ENCODE measurements at places on chromosomes 12 and 14.

DNA sequence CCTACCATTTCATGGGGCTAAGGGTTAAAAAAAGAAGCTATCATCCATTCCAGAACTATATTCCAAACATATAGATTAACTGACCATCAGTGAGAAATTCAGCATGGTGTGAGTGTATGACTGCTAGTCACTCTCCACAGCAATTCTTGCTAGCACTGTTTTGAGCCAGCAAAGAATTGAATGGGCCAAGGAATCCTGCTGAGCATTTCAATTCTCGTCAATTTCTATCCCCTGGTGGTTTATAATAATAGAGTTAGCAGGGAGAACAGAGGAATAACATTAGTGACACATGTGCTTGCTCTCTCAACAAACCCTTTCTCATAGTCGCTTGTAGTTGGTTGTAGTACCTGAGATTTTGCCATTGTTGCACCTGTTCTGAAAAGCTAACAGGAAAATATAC lies 7.2 kb downstream of the MBIP start:
- no peak for DNase-seq

DNA sequence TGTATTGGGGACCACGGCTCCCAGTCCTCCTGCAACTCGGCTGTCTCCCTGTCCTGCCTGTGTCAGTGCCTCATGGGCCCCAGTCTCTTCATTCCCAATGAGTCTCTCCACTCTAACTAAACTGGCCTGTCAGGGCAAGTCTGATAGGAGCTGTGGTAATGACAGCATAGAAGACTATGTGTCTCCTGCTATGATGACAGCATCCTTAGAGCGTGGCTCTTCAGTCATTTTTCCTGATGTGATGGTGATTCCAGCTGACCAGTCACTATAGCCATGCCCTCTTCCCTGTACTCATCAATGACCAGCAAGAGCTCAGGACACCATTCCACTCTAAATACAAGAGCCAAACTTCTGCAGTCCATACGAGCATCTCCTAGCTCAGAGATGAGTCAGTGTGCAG lies 339.8 kb downstream of the PCNX1 start:
- DNase-seq = no peak

- DNase-seq = no peak
Observed at GRCh38 chr14:96304956-96305355, 48.9 kb downstream of the BDKRB1 start.

GRCh38 chr14:49853158-49853477 lies 530 bp upstream of the NEMF start:
- DNase-seq = no peak

DNA sequence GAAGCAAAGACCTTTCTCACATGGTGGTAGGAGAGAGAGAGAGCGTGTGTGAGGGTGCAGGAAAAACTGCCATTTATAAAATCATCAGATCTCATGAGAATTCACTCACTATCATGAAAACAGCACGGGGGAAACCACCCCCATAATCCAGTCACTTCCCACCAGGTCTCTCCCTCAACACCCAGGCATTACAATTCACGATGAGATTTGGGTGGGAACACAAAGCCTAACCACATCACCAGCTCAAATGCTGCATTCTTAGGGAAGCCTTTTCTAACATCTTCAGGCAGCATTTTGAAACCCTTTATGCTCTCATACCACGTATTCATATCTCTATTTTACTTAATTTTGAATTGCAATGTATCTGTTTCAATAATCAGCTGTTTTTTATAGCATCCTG lies 165.9 kb downstream of the TMTC3 start:
- no peak for DNase-seq

DNA sequence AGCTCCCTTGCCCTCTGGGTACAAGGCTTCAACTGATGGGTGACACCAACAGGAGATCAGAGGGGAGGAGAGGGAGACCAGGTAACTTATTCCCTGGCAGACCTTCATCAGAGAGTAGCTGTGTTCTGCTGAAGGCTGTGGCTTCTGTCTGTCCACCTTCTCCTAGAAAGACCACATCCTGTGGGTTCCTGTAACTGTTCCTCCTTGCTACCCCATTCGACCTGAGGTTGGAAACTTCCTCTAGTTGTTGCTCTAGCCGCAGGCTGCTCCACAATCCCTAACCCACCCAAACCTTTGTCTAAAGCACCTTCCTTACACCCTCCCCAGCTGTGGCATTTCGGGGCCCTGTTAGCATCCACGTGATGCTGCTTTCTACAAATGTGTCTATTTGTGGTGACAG lies 454.2 kb downstream of the DPF3 start:
- DNase-seq = no peak

- DNase-seq = no peak
Observed at GRCh38 chr12:49838973-49839633, 3.8 kb downstream of the BCDIN3D start.

GRCh38 chr12:108935159-108935763 lies 55.4 kb downstream of the DAO start:
- no peak for DNase-seq

- peak; percentile 4 for DNase-seq
Observed at GRCh38 chr12:85468356-85469157, 188.5 kb downstream of the ALX1 start.

GRCh38 chr12:93221841-93222240 lies 155.9 kb upstream of the NUDT4 start:
- no peak for DNase-seq

- no peak for DNase-seq
Observed at GRCh38 chr12:28253161-28253641, 62.9 kb downstream of the CCDC91 start.

GRCh38 chr12:74499192-74499591 lies 38.4 kb upstream of the ATXN7L3B start:
- DNase-seq = no peak

GRCh38 chr12:105644770-105645169 lies 314.3 kb downstream of the C12orf75 start:
- no peak for DNase-seq

DNA sequence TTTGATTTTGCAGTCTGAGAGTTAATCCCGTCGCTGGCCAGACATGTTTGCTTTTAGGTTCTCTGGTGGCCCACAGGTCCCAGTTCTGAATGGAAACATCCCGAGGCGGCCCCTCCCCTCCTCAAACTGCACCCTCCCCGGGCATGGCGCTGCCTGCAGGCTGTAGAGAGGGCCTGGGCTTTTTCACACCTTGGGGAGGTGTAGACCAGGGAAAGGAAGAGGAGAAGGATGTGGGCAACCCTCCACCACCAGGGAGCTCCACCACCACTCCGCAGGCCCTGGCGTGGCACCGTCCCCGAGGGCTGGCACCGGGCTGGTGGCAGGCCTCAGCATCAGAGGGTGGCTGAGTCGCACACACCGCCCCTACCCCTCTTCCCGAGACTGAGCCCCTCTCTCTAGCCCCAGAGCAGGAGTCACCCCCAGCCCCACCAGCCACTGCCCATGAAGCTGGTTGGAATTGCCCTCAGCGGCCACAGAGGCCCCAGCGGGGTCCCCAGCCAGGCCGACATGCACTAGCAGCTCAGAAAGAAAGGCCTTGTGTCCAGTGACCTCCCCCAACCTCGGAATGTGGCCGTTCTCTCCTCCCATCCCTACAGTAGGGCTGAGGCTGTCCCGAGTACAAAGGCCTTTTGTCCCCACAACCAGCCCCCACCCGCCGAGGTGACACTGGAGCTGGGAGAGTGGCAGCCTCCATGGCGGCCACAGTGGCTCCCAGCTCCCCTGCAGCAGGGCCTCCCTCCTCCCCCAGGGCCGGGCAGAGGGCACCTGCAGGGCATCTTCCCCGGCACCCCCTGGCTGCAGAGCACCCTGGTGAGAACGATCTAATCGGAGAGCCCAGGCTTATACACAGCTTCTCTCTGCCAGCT lies 23.5 kb upstream of the INF2 start:
- DNase-seq = no peak

DNA sequence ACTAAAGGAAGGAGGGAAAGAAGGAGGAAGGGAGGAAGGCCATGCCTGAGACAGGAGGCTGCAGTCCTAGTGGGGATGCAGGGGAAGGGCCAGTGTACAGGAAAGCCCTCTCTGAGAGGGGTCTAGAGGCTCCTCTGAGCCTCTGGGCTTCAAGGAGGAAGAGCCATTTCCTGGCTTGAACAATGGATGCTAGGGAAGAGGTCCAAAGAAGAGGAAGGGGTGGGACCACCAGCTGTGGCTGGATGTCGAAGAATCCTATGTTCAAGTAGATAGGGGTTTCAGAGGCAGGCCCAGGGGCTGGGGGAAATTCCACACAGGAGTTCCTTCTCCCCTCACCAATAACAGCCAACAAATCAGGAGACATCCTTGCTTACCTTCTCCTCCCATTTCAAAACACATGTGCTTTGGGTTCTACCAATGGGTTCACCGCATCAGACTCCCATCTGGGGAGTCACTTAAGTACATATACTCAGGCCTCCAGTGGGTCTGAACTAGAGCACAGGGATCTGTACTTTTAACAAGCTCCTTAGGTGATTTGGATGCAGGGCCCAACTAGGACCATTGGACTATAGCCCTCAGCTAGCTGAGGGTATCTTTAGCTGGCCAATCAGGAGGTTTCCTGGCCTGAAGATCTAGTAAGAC lies 32.4 kb downstream of the PRPF40B start:
- DNase-seq = no peak

DNA sequence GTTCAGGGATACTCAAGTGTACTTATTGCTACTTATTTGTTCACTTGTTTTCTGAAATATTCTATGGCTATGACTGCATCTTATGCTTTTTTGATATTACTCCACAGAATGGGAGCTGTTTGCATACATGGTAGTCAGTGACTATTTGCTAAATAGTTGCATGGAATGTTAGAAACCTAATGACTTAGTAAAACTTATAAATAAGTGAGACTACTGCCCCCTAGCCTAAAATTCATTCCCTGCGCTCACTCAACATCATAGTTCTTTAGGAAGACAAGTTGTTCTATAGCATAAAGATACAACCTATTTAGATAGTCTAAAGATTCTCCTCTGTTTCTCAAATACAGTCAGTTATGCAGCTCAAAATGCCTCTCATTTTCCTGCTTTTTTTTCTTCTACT lies 305.5 kb downstream of the CEP128 start:
- DNase-seq = no peak

- no peak for DNase-seq
Observed at GRCh38 chr14:61972711-61973110, 210.5 kb downstream of the SNAPC1 start.

GRCh38 chr12:14216405-14217294 lies 148.8 kb upstream of the ATF7IP start:
- no peak for DNase-seq

DNA sequence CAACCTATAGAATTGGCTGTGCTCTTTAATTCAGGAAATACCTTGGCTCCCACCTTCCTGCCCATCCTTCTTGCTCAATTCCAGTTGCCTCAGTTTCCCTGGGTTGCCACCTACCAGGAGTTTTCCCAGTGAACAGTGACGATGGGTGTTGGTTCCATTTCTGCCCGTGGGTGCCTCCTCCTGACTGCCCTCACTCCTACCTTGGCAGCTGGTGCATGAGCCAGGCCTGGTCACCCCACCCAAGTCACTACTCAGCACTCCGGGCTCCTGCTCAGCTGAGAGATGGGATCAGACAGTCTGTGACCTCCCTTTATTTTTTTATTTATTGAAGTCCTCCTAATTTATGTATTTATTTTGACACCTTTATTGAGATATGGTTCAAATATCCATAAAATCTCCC lies 31.0 kb upstream of the PTGR2 start:
- DNase-seq = no peak

DNA sequence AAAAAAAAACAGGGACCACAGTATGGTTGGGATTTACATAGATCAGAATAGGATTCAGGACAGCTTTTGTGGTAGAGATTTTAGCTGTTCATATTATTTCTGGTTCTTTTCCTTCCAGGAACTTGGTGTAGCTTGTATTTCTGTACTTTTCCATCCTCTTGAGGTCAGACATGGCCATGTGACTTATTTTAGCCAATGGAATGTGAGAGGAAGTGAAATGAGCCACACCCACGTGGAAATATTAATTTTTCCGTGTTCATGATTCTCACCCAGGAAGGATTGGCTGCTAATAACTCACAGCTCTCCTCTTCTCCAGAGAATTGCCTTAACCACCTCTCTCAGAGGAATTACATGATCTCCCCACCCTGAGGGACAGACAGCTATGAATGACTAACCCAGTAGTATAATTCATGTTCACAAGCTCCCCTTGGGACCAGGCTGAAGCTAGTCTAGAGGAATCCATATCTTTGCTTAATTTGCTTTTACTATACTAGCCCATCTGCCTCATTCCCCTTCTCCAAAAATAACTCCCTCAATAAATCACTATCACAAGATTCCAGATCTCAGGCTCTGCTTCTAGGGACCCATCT lies 340.4 kb downstream of the NUAK1 start:
- DNase-seq = no peak

- no peak for DNase-seq
Observed at GRCh38 chr12:101876322-101876860, 989 bp upstream of the DRAM1 start.

- DNase-seq = no peak
Observed at GRCh38 chr12:79661629-79662028, 29.1 kb downstream of the PAWR start.

DNA sequence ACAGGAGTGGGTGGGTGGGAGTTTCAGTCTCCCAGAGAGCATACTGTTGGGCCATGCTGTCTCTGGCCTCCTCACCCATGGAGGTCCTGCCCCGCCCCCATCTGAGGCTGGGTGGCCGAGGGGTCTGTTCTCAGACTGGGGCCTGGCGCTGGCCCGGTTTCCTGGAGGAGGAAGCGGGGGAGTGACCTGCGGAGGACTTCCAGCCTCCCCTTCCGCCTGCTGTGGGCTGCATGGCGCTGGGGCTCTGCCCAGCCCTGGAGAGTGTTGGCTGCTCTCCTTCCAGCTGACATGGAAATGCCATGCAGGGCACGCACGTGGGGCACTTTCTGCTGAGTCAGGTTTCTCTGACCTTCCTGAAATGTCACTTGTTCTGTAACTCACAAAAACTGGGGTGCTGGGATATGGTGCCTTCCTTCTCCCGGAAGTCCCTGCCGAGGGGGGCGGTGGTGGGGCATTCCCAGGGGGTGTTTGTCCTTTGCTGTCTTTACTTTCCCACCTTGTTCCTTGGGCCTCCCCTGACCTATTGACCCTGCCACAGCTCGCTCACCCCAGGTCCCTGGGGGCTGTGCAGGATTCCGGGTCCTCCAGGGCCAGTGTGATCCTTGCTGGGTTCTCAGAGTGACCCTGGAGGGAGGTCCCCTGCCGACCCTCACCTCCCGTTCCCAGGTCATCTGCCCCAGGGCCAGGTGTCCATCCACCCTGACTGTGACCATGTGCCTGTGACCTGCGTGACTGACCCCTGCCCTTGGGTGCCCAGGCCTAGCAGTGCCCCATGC lies 23.6 kb downstream of the PACS2 start:
- no peak for DNase-seq

GRCh38 chr14:78083837-78084236 lies 86.3 kb upstream of the NRXN3 start:
- DNase-seq = no peak

GRCh38 chr12:68482660-68483059 lies 128.0 kb upstream of the RAP1B start:
- DNase-seq = no peak

GRCh38 chr12:111024205-111024801 lies 103.9 kb upstream of the MYL2 start:
- DNase-seq = no peak
